CD4-positive, alpha-beta T cell treated with Interleukin-15 for 1 hour (primary cell): ENCODE measurements at places on chromosomes 4 and X.

DNA sequence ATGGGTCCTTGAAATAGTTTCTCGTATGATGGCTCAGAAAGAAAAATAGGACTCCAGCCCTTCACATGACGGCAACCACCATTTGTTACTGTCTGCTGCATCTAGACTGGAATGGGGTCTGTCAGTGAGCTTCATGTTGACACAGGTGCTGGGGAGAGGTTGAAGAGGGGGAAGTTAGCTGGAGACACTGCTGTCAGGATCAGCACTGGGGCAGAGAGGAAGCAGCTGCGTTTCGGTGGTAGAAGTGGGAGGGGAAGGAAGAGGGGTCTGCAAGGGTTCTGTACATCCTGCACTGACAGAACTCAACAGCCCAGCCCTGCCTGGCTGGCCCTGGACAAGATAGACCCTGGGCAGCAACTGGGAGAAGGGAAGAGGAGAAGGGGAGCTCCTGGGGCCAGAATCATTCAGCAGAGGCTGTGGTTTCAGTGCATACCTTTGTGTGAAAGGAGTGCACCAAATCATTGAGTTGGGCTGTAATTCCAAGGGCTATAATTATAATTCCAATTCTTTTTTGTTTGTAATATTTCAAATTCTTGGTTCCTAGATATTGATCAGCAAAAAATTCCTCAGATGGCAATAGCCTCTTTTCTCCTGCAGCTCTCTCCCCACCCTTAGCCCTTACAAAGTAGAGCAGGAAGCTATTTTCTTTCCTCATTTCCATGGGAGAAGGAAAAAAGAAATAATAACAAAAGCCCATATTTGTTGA, 119.4 kb upstream of the C1GALT1C1 start:
- DNase-seq, result peak; percentile 41

DNA sequence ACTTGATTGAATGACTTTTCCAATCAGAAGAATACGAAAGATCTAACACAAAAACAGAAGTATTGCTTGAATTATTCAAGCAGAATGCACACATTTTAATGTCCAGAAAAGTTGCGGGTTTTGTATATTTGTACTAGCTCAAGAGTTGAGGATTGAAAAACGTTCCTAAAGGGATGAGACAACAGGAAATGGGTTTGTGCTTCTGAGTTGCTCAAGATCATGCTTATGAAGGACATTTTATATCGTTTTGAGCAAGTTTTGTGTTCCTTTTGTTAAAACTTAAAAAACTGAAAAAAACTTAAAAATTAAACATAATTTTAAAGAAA, 353 bp upstream of the SMIM10 start:
- DNase-seq, result no peak

DNA sequence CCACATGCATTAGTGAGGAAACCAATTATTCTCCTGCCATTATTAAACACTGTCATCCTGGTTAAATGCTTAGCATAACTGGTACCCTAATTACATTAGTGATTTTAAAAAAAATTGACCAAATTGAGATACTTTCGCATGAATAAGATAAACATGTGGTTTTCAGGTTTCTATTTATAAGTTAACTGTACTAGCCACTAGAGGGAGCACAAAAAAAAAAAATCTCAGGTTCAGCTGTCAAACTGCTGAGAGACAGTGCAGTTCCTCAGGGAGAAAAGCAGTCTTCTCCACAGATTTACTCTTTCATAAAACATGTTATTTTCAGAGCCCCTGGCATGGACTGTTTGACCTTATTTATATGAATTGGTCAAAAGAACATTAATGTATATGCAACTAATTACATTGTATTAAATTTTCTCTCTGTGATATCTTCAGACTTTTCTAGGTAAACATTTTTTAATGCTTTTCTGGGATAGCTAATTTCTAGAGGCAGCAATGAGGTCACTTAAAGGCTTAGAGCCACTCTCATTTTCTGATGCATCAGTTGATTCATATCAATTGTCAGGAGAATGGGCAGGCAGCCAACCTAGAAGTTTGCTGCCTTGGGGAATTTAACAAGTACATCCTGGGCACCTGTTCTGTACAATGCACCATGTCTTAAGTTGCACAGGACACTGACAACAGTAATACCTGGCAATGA, 167.5 kb downstream of the CDS1 start:
- no peak for DNase-seq

GRCh38 chr4:124641715-124642381, 70.7 kb downstream of the ANKRD50 start:
- peak; percentile 20 for DNase-seq

DNA sequence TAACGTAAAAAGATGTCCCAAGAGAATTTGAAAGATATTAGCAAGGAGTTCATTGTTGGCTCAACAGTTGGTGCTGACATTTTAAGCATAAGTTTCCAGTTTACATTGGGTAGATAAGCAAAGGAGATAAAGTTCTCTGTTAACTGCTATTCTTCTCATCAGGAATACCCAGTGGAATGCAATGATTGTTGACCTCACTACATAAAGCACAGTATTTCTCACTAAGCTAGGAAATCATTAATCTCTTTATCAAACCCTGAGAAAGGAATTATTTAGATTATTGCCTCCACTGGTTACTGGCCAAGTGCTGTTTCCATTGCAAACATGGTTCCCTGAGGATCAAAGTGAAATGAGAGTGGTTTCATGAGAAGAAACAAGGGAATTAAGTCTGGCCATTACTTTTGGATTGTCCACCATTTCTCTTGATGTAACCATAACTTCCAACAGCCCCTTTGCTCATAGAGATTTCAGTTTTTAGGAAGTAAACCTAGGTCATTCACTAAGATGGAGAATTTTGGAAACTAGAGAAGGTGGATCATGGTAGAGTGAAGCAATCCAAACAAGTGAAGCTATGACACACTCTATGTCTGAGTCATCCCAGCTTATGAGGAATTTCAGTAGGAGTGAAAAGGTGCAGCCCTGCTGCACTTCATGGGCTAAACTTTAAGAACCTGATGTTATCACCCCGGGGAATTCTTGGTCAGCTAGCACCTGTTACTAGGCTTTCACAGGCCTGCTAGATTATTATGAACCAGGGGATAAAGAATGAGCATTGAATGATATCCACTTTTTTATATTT, 163.4 kb downstream of the AREG start:
- no peak for DNase-seq

DNA sequence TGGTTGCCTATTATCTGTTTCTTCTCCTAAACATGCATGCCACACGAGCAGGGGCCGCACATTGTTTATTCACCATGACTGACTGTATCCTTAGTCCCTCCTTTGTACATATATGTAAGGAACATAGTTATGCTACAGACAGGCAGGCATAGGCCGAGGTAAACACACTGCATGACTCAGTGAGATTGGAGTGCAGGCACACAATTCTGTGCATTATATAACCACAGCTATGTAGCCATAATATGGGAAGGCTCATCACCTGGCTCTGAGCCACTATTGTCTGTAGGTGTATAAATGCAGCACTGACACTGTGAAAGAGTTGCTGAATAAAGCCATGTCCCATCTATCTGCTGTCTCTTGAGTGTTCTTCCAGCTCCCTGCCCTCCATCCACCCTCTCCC, 431.6 kb downstream of the IDS start:
- DNase-seq, result no peak

DNA sequence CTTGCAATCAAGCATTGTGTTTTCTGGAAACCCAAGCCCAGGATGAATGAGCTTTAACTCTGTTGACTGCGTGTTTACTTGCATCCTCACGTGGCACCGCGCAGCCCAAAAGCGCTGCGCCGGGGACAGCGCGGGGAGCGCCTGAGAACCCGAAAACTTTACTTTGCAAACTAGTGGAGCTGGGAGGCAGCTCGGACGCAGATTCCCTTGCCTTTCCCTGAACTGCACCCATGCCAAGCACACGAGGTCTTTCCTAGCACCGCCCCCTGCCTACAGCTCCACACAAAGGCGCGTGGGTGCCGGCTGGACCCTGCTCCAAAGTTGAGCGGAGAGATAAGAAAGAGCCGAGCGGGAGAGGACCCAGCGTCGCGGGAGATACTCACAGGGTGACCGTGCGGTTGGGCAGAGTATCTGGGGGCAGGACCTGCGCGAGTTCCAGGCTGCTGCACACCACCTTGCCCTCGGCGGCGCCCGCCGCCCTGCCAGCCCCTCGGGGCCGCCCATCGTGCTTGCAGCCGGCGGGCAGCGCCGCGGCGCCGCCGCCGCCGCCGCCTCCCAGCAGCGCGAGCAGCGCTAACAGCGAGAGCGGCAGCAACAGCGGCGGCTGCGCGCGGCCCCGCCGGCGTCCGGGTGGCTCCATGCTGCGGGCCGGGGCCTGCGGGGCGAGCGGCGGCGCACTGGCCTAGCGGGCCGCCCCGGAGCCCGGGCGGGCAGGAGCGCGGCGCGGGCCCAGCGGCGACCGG, 550 bp downstream of the ADGRA3 start:
- no peak for DNase-seq

DNA sequence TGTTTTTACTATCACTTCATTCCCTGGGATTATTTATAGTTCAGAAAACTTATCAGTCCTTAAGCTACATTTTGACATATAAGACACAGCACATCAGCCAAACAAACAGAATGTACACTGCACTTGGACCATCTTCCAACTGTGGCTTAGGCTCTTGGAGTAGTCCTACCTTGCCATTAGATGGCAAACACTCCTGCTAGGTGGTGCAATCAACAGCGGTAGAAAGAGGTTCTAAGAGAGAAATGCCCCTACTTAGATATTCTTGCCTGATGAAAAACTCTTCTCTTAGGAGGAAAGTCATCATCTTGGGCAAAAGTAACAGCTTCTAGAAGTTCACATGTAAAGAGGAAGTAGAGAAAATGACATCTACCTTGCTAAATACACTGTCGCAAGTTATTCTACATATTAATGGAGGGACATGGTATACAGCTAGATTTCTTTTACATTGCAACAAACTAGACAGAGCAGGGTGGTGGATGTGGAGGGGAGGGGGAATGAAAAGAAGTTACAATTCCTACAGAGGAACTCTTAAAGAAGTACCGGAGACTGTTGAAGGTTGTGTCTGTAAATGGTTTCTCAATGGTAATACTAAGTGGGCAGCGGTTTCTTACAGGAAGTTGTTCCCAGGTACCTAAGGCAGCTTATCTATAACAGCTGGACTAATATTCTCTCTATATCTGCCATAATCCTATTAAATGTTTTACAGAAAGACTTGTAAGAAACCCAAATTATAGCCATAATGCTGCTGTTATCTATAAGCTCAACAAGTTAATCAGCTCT, 8.1 kb upstream of the STPG2 start:
- no peak for DNase-seq

- DNase-seq, result no peak
Measured at GRCh38 chr4:38665551-38666411, 1.8 kb downstream of the KLF3 start.

- no peak for DNase-seq
Measured at GRCh38 chrX:22690116-22690515, 309.6 kb upstream of the DDX53 start.

DNA sequence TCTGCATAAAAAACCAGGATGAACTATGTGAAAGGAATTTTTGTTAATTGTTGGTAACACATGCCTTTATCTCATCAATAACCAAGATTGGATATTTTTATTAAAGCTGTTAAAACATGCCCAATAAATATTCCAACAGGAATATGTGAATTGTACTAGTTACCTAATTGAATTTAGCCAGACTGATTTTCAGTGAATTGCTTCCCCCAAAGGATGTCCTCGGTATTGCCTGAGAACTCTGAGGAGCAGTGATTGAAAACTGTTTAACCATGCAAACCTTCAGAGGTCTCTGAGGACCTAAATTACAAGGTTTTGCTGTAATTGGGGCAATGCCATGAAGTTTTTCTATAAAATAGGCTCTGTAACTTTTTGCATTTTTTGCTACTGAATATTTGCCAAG, 66.6 kb downstream of the BLTP1 start:
- DNase-seq, result no peak

GRCh38 chrX:7060444-7060843, 87.1 kb upstream of the STS start:
- no peak for DNase-seq

DNA sequence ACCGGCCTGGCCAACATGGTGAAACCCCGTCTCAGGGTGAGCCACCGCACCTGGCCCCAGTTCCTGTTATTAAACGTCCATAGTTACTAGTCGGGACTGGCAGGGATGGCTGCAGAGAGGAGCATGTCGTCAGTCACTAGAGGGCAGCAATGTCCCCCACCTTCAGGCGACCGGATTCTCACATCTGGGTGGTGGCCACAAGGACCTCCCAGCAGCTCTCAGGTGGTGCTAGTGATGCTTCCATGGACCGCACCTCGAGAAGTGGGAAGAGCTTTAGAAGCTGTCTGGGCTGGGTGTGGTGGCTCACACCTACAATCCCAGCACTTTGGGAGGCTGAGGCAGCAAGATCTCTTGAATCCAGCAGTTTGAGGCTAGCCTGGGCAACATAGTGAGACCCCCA, 13.3 kb upstream of the IL3RA start:
- DNase-seq, result peak; percentile 71

DNA sequence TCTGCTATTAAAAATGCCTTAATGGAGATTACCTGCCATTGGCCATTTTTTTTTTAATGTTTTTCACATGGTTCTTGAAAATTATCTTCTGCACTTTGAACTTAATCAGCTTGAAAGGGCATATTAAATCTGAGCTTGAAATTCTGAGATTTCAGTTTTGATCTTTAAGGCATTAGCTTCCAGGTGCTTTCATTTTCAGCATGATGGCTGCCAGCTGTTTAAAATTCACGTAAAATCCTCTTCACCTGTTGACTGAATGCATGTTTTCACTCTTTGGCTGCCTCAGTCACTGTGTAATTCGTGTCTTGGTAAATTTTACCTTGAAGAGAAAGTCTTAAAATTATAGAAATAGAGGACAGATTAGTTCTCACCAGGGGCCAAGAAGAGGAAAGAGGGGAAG, 39.6 kb downstream of the SMAD1 start:
- DNase-seq, result no peak

GRCh38 chr4:16337936-16338335, 111.7 kb upstream of the TAPT1 start:
- DNase-seq, result no peak

- DNase-seq, result no peak
Measured at GRCh38 chrX:71017396-71017939, 50.7 kb downstream of the SNX12 start.

DNA sequence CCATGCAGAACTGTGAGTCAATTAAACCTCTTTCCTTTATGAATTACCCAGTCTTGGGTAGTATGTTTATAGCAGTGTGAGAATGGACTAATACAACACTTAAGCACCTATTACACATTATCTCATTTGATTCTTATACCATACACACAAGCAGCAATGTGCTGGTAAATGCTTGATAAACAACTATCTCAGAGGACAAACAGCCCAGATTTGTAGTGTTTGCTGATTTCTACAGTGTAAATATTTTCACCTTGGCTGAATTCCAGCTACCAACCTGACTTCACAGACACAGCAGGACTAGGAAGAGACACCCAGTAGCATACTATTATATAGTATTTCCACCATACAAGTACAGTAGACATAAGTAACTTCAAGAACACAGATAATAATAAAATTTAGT, 406.5 kb upstream of the CNKSR2 start:
- DNase-seq, result no peak

GRCh38 chr4:100483796-100484195, 34.0 kb downstream of the EMCN start:
- DNase-seq, result no peak

GRCh38 chr4:40924096-40924792, 174.5 kb downstream of the NSUN7 start:
- peak; percentile 41 for DNase-seq
